ENCODE measurements at places on chromosomes 6 and 20.

DNA sequence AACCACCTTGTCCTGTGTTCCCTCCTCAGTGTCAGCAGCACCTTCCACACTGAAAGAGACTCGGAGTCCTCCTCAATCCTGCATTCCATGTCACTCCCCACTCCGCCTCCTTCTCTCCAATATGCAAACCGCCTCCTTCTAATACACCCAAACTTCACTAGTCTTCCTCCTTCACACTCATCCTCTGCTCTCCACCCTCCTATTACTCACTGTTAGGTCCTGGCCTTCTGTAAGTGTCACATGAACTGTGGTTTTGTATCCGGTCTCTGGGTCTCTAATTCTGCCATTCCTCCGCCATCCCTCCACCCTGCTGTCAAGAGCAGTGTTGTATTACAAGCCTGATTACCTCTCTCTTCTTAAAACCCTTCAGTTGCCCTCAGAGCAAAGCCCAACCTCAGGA lies 200.5 kb upstream of the CDYL start:
- no peak for DNase-seq

- DNase-seq = no peak
These were observed 52.1 kb downstream of the BCKDHB start for GRCh38 chr6:80158478-80158989.

DNA sequence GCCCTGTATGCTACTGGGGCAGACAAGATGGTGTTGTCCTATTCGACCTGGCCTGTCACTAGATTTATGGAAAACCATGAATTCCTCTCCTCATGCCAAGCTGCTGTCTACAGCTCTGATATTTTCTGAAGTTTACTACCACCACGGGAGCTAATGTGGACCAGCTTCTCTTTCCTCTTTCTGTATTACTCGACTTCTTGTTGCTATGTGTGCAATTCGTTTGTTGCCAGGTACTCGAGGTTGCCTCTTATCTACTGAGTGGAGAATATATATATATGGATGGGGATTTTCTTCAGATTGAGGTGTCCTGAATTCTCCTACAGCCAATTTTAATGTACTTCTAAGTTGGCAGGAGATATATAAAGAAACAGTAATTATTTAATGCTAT lies 34.7 kb downstream of the MAN1A1 start:
- no peak for DNase-seq

DNA sequence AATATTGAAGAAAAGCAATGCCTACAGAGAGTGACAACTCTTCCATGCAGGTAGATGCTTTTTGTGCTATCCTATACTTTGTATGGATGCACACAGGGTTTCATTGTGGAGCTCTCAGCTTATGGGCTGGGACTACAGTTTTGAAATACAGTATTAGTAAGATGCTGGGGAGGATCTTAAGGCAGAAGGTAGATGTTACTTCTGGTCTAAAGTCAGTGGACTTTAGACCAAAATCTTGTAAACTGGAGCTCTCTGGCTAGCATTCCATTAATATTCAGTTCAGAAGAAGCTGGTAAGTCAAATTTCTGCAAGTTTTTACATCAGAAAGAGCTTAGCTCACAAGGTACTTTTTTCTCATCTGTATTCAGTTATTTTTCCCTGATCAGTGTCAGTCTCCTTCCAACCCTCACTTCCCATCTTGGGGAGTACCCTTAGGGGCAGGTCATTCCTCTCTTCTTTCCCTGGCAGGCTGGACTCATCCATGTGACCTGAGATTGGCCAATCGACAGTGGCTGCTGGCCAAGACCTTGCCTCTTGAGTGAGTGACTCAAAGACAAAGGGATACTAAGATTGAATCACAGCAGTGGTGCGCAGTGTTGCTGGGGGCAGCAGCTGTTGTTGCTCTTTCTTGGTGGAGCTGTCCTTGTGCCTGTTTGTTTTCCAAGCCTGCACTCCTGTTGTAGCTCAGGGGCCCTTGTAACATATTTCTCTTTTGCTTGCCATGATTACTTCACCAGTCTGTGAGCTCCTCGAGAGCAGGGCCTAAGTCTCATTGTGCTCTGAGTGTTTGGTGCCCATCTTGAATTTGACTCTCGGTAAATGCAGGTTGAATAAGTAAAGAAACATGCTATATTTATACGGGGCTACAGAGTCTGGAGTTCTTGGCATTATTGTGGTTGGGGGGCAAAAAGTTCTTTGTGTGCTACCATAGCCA lies 2.8 kb upstream of the PHF20 start:
- DNase-seq = peak; percentile 56

GRCh38 chr6:75843396-75843795 lies 94.4 kb downstream of the MYO6 start:
- DNase-seq = no peak

DNA sequence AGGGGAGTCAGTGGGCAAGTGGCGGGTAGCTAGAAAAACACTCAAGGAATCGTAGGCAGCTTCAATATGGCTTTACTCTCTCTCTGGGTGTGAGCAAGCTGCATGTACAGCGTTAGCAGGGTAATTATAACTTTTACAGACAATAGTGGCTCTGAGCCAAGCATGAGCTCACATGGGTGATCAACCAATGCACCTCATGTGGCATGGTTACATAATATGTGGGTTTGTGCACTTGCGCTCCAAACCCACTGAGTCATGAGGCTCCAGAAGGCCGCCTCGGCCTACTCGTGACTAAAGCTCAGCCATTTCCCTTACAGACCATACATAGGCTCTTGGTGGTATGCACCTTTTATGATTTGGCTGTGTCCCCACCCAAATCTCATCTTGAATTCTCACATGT lies 78.4 kb upstream of the FBXL4 start:
- DNase-seq = no peak

DNA sequence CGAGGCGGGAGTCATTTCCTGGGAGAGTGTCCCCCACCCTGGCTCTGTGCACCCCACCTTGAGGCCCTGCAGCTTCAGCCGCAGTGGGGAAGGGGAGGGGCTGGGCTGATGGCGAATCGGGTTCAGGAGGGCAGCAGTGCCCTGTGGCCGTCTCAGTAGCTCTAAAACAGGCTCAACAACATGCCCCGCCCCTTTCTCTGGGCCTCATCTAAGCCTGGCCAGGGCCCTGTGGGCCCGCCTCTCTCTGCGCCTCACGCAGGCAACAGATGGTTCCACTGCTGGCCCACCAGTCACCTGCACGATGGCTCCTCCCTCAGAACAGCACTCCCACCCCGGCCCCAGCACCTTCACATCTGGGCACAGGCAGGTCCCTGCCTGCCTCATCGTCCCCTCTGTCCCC lies 30.2 kb downstream of the CHRNA4 start:
- DNase-seq = no peak

DNA sequence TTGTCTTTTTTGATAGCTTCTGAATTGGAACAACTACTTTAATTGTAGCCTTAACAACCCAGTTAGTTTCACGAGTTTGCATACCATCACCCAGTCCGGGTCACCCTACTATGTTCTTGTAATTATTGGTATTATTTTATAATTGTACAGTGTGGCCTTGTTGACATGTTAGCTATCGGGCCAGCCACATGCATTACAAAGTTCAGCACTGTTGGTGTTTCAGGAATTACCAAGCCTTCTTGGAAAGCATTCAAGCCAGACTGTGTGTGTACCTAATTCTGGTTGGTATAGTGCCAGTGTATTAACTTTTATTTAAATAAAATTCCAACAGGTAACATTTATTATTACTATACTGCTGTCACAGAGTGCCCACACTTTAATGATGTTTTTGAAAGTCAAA lies 150.9 kb downstream of the JARID2 start:
- no peak for DNase-seq

- no peak for DNase-seq
These were observed 2.2 kb downstream of the ADISSP start for GRCh38 chr20:3765171-3765882.

DNA sequence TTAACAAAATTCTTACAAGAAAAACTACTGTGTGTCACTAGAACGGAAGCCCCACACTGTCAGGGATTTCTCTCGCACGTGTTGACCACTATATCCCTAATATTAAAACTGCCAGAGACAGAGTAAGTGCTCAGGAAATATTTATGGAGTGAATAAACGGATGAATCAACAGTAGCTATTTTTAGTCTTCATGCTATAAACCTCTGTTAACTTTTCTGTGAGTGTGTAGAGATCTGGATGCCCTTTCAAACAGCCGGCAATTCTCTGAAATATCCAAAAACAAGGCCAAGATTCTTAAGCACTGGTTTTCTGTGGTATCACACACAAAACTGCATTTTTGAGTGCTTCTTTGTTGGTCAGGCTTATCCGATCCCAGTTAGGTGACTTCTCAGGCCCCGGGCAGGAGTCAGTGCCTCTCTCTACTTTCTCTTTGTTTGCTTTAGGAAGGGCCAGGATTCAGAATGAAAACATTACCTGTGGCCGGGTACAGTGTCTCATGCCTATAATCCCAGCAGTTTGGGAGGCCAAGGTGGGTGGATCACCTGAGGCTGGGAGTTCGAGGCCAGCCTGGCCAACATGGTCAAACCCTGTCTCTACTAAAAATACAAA lies 15.7 kb downstream of the ATP9A start:
- no peak for DNase-seq

DNA sequence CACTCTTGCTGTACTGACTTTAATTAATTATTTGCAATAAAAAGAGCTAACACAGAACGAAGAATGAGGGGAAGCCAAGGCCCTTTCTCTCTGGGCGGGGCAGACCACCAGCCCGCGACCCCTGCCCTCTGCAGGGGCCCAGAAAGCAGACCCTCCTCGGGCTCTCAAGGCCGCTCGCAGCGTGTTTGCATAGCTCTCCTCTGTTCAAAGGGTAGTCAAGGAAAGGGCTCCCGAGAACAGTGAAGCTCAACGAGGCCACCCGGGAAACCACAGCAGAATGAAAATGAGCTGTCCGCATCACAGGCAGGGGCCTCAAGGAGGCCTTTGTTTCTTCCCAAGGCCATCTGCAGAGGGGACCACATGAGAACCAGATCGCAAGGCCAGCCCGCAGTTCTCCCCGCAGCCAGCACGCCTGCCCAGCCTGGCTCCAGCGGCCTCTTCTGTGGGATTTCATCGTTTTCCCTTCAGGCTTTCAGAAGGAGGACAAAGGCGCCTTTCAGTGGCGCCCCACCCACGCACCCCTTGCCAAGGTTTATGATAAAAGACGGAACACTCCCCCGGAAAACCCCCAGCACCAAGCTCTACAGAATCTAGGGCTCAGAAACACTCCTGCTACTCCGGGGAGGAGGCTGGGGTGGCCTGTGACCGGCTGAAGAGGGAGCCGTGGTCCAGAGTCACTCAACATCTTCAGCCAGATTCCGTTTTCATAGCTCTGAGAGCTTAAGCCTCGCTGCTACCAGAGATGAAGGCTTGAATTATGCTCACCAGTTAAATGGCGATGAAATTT lies 25.3 kb downstream of the ACSS1 start:
- DNase-seq = peak; percentile 94

DNA sequence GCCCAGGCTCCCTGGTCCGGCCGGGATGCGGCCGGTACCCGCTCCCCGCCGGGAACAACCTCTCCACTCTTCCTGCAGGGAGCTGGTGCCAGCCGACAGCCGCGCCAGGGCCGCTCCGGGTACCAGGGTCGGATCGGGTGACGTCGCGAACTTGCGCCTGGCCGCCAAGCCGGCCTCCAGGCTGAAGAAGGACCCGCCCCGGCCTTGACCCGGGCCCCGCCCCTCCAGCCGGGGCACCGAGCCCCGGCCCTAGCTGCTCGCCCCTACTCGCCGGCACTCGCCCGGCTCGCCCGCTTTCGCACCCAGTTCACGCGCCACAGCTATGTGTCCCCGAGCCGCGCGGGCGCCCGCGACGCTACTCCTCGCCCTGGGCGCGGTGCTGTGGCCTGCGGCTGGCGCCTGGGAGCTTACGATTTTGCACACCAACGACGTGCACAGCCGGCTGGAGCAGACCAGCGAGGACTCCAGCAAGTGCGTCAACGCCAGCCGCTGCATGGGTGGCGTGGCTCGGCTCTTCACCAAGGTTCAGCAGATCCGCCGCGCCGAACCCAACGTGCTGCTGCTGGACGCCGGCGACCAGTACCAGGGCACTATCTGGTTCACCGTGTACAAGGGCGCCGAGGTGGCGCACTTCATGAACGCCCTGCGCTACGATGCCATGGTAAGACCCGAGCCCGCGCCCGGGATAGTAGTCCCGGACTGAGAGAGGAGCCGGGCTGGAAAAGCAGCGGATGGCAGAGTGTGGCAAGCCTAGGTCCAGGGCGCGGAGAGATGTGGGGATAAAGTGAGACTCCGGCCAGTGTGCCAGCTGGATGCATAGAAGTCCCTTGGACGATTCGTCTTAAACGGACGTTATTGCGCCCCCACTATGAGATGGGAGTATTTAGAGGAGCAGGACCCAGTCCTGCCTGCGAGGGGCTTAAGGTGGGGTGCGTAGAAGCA lies at the start of gene NT5E:
TSS of gene NT5E (plus strand) at position 266 of the 942 bp plus-strand sequence. CDS start at position 323, 57 bp downstream.
- peak; percentile 43 for DNase-seq

GRCh38 chr20:21208999-21209398 lies 83.1 kb downstream of the KIZ start:
- no peak for DNase-seq

DNA sequence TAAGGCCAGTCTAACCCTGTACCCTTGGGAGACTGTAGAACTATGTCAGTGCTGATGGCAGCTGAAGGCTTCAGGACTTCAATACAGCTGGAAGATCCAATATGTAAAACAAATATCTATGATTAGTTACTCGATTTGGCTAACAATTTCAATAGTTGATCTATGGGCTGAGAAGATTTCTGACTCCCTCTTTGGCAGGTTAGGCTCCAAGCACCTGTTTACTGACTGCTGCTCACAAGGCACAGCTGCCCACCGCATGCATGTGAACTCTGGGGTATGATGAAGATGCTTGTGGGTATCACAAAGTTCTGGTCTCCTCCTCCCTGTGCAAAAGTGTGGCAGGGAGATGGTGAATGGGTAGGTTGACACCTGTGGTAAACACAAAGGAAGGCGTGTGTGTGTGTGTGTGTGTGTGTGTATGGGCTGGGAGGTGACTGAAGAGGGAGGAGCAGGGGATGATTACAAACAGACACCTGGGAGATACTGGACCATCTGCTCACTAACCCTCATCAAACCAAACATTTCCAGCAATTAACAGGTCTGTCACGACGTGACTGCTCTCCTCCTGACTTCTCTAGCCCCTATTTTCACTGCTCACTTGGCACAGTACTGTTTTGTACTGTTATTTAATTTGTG lies 18.1 kb downstream of the ELMO2 start:
- no peak for DNase-seq

GRCh38 chr6:152993847-152994246 lies 8.7 kb downstream of the MTRF1L start:
- no peak for DNase-seq

- no peak for DNase-seq
These were observed 37.3 kb upstream of the UST start for GRCh38 chr6:148709577-148709976.

DNA sequence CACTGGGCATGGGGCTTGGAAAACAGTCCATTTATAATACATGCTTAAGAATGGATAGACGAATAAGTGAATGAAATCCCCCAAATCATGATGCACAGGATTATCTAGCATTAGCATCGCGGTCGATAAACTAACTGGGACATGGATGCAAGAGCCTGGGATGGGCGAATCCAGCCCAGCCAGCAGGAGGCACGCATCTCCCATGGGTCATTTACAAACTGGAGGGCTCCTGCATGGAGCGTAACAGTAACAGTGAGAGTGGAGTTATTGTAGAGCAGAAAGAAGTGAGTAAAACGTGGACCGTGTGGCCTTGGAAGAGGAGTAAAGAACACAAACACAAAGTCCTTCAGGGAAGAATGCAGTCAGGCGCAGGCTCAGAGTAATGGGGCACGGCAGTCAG lies 136.5 kb downstream of the AGPAT4 start:
- DNase-seq = no peak

All from hippocampal formation (tissue), 2 donors.